Pericardium fibroblast (primary cell): ENCODE measurements at places on chromosomes 2 and 18. TPM values are rescaled to one million over a fixed set of nuclear protein-coding genes. Genes with fewer than 3 reads are reported as not detected.

Gene LRRTM4
- total RNA-seq: not detected in 2 replicates

Gene SETBP1
- total RNA-seq: 3.5 and 8.7 TPM in 2 replicates

Gene RAB3GAP1
- total RNA-seq: 33.1 and 33.5 TPM in 2 replicates

Gene CAPN14
- 0.09 TPM in 1 of 2 replicates, not detected in the other for total RNA-seq

Gene TMBIM1
- 121 and 180 TPM in 2 replicates for total RNA-seq

Gene UXS1
- 20.0 and 29.6 TPM in 2 replicates for total RNA-seq

Gene MAPK4
- total RNA-seq: 0.09 TPM in 1 of 2 replicates, not detected in the other

Gene RIOK3
- 28.3 and 49.1 TPM in 2 replicates for total RNA-seq

Gene SLC23A3
- total RNA-seq: 0.09 and 0.12 TPM in 2 replicates
